Activated CD4-positive, alpha-beta T cell treated with anti-CD3 and anti-CD28 coated beads, Interleukin-2, amount 50 U/mL, for 1 hour (primary cell): ENCODE measurements at places on chromosomes 3 and 15.

DNA sequence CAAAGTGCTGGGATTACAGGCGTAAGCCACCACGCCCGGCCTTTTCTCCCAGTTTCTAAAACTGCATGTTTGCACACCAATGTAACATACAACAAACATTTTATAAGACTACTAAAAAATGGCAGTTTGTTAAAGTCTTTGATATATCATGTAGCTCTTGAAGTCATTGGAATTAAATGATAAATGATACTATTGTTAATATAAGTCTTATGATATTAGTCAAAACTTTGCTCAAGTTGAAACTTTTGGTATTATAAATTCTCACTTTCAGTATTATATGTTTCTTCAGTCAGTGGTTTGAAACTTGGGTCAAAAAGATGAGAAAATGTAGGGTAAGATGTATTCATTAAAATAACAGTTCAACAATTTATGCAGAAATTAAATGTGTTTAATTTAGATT is 117.6 kb upstream of the TBL1XR1 start:
- DNase-seq, result no peak

DNA sequence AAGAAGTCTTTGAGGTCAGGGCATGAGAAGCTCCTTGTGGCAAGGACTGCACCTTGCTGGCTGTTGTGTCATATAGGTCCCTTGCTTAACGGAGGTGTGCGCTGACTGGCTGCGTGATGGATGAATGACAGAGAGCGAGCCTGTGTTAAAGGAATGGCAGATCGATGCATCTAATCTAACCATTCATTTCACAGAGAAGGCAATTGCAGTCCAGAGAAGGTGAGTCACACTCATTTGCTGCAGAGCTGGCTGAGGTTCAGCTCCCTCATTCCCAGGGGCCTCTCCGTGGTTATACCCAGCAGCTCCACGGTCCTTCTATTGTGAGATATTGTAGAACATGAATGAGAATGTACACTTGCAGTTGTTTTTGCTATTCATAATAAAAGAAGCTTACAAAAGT is 289.3 kb downstream of the EPHB1 start:
- DNase-seq, result no peak

- peak; percentile 2 for DNase-seq
These were observed 3.0 kb downstream of the ALCAM start for GRCh38 chr3:105369500-105370371.

- no peak for DNase-seq
These were observed 282.3 kb downstream of the OCA2 start for GRCh38 chr15:27816790-27817189.

- no peak for DNase-seq
These were observed 51.3 kb downstream of the TIPARP start for GRCh38 chr3:156725682-156726081.

GRCh38 chr3:14921811-14922705 is 25.3 kb upstream of the NR2C2 start:
- no peak for DNase-seq
